ENCODE measurements at places on chromosomes 4 and X.

- DNase-seq, result no peak
Measured at GRCh38 chr4:126221282-126221681, 906.5 kb downstream of the FAT4 start.

DNA sequence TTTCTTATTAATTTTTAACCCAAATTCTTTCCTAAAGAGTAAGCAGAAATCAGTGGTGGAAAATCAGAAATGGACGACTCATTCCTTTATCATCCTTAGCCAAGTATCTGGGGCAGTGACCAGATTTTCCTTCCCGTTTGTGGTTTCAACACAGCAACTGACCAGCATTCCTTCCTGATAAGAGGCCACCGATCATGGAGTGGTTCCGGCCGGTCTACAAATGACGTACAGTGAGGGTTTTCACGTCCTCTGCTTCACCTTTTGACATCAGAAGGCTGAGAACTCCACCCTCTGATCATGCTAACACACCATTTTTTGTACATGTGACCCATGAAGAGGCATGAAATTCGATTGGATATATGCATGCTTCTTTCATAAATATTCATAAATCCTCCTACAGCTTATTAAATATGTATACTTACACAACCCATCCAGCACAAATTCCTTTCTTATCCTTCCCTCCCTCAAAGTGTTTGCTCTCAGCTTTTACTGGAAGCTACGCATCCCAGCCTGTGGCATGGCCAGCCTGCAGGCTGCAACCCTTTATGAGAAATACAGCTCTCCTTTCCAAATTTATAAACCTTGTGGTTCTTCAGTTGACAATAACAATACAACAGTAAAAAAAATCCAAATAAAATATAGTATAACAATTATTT, 173.0 kb upstream of the CASK start:
- DNase-seq, result no peak

DNA sequence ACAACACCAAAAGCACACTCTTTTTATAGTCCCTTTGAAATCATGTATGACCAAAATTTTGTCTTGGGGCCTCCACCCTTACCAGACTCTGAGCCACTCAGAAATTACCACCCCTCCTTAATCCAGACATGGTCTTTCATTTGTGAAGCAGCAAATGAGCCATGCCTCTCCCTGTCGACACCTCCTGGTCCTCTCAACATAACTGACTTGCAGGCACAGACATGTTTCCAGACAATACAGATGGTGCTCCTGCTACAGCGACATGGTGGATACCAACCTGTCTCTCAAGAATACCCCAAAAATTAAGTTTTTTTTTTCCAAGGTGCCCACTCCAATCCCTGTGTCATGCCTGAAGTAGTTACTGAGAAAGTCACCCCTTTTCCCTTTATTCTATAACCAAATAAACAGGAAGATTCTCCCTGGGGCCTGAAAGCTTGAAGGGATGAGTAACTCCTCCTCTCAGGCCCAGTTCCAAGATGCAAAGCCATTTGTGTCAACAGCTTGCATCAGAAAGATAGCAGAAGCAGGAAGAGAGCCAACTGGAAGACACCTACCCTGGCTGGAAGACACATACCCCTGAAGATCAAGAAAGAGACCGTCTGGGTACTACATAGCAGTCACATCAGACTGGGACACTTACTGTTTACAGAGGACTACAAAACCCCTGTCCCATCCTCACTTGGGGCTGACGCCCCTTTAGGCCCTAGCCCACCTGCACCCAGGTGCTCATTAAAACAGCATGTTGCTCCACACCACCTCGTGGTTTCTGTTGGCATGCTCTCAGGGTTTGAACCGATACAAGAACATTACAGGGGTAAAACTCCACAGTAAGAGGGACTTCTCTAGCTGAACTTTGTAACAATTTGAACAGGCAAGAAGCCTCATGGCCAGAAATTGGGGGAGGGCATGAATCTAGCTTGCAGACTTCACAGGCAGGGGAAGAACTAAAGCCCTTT, 5.5 kb upstream of the UGT2B17 start:
- no peak for DNase-seq

DNA sequence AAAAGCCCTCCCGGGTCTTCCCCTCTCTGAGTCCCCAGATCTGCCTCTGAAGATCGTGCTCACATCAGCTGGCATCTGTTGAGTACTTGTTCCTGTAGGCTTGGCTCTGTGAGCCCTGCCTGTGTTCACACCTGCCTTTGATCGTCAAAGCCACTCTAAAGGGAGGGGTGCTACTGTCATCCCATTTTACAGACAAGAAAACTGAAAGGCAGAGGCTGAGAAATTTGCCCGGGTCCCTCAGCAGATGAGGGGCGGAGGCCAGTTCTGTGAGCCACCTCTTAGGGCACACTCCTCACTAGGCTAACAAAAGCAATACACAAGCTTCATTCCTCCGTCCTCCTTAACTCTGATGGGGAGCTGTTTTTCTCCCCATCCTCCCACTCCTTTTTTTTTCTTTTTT, 655 bp downstream of the CYTL1 start:
- DNase-seq, result no peak

DNA sequence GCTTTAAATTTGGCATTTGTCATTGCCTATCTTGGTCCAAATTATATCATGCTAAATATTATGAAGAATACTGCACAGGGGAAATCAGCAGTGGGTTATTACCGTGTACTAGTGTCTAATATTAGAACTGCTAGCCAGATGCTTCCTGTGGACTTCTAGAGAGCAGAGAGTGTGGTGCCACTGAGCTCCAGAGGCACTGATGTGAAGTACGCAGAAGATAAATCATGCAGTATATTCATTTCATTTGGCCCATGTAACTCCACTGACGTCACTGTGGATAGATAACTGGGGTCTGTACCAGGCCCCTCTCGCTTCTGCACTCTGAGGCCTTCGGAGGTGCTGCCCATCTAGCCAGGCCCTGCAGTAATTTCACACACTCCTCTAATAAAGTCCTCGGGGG, 80.0 kb downstream of the ALPK1 start:
- DNase-seq, result no peak

DNA sequence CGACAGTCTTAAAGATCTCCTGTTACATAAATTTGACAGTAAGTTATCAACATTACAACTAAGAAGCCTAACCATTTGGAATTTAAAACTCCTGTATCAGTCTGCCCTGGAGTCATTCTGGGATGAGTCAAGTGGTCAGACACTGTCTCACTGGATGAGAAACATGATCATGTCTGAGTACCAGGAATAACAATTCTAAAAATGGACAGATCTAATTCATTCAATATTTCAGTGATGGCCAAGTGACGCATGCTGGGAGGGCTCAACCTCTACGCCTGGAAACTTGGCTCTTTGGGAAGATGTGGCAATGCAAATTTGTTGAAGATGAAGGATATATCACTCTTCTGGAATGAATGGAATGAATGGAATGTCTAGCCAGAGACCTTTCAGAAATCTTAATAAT, 1427.2 kb downstream of the STIM2 start:
- no peak for DNase-seq

DNA sequence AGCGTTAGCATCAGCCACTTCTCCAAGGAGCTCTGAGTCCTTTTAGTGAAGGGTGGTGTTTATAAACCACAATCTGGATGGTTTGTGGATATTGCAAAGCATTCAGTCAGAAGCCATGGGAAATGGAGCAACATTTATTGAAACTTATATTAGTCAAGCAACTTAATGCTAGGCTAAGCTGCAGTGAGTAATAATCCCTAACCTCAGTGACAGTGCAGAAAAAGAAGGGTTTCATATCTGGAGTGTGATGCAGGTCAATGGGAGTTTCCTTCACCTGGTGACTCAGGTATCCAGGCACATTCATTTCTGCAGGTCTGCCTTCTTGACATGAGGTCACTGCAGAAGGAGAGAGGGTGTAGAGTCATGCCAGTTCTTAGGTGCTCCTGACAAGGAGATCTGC, 10.4 kb upstream of the DRD5 start:
- no peak for DNase-seq

- no peak for DNase-seq
Measured at GRCh38 chr4:176340871-176341685, 21.3 kb downstream of the SPCS3 start.

- DNase-seq, result no peak
Measured at GRCh38 chrX:124338733-124339514, 6.5 kb downstream of the TEX13D start.

DNA sequence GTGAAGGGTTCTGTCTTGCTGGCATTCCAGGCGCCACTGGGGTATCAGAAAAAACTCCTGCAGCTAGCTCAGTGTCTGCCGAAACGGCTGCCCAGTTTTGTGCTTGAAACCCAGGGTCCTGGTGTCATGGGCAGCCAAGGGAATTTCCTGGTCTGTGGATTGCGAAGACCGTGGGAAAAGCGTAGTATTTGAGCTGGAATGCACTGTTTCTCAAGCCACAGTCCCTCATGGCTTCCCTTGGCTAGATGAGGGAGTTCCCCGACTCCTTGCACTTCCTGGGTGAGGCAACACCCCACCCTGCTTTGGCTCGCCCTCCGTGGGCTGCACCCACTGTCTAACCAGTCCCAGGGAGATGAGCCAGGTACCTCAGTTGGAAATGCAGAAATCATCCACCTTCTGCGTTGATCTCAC, 40.1 kb downstream of the NOP14 start:
- no peak for DNase-seq

DNA sequence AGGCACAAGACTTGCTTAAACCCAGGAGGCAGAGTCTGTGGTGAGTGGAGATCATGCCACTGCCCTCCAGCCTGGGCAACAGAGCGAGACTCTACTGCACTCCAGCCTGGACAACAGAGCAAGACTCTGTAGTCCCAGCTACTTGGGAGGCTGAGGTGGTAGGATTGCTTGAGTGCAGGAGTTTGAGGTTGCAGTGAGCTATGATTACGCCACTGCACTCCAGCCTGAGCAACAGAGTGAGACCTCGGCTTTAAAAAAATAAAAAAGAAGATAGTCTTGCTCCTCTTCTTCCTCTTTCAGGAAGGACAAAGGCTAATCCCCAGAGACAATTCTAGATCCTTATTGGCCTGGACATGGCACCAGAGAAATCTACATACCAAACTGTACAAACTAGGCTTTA, 5.7 kb upstream of the PPEF2 start:
- no peak for DNase-seq

GRCh38 chr4:139764686-139765310, 99.2 kb downstream of the MGST2 start:
- DNase-seq, result no peak

DNA sequence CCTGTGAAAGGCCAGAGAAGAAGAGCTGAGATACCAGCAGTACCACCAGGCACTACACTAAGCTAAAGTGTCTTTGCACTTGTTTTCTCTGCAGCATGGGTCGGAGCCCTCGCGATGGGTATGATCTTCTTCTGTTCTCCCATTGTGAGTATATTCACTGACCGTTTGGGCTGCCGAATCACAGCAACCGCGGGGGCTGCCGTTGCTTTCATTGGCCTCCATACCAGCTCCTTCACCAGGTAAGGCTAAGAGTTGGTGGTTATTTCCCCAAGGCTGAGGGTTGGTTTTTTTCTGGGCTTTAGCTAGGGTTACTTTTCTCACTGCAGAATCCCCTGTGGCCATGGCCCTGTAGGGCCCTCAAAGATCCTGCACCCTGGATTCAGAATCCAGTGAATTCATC, 93.5 kb downstream of the RLIM start:
- DNase-seq, result no peak

DNA sequence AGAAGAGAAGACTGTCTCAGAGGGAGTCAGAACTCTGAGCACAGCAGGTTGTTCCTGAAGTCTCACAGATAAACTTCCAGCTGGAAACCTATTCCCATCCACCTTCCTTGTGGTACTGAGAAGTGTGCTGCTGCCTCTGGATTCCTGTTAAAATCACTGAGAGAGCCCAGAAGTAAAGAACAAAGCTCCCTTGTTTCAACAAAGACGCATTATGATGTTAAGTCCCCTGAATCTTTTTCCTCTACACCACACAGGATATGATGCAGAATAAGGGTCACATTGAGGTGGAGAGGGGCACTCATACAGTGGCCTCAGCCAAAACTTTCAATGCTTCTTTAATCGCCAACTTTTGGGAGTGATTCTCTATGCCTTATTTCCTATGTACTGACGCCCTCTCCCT, 321.0 kb downstream of the OPHN1 start:
- DNase-seq, result no peak

DNA sequence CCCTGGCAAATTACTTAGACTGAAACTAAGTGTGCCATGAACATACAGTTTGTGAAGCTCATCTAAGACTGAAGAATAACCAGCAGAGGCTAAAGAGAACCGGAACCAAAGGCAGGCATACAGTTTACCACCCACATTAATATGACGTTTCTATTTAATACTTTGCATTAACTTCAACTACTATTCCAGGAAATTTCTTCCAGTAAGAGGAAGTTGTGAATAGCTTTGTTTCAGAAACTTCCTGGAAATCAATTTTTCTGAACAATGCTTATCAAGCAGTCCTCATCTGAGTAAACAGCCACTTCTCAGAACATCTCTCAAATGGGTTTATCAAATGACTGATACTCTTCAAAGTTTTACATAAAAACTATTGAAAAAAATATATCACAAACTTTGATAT, 252.7 kb downstream of the OPHN1 start:
- DNase-seq, result no peak

- no peak for DNase-seq
Measured at GRCh38 chr4:106494066-106494465, 125.5 kb upstream of the GIMD1 start.

DNA sequence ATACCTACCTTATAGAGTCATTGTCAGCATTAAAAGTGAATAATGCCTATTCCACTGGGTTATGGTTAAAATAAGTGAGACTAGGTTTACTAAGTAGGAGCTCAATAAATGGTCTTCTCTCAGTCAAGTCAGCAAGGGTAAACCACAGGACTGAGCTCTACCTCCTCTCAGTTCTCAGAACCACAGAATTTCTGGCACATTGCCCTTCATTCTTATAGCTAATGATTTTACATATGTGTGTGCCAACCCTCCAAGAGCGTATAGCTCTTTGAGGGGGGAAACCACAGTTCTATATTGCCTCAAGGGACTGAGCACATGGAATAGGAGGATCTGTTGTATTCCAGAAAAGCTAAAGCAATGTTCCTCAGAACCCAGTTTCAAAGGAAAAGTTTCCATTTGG, 124.8 kb downstream of the ATG4A start:
- no peak for DNase-seq

- DNase-seq, result no peak
Measured at GRCh38 chrX:16177260-16177659, 10.0 kb downstream of the MAGEB17 start.

- no peak for DNase-seq
Measured at GRCh38 chrX:16585486-16586376, 64.2 kb upstream of the S100G start.

Measured in activated CD8-positive, alpha-beta memory T cell treated with anti-CD3 and anti-CD28 coated beads for 1 hour (primary cell).